Lung (tissue), 17 donors: ENCODE measurements at places on chromosomes 7 and 10.

DNA sequence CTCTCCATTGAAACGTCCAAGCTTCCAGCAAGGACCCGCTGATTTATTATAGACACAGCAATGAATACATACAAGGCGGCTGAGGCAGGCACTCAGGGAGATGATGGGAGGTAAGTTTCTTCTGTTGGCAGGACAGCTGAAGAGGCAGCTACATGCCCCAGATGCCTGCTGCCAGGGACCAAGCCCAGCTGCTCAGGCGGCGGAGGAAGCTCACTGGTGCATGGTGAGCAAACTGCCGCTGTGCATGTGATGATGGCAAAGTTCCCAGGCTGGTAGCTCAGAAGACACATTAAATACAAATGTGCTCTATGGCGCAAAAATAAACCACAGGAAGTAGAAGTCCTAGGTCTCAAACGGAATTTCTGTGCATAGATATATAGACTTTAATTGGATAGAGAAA is 2.3 kb downstream of the DNTT start:
- no peak overlapping the region for H3K4me3 ChIP-seq
- no peak overlapping the region for H3K27ac ChIP-seq
- no peaks in the 10 kb centered on the region for H3K27me3 ChIP-seq
- no peaks in the 10 kb centered on the region for H3K36me3 ChIP-seq
- DNase-seq: peak; percentile 47

DNA sequence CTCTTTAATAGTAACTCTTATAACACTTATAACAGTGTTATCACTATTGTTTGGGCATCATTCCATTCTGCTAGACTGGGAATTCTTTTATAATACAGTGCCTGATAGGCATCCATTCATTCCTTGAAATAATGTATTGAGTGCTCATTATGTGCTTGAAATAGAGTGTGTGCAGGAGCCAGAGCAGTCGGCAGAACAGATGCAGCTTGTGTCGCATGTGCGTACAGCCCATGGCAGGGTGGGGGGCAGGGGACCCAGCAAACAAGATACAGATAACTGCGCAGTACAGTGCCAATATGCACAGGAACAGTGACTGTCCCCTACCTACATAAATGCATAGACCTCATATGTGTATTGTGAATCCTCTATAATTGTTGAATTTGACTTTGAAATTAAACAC is 99.3 kb downstream of the KAT6B start:
- peaks cover 10% of the 10 kb centered on the region for H3K4me1 ChIP-seq
- H3K27me3 ChIP-seq: no peaks in the 10 kb centered on the region
- no peaks in the 10 kb centered on the region for H3K36me3 ChIP-seq
- H3K4me3 ChIP-seq: no peak overlapping the region
- H3K27ac ChIP-seq: no peak overlapping the region

DNA sequence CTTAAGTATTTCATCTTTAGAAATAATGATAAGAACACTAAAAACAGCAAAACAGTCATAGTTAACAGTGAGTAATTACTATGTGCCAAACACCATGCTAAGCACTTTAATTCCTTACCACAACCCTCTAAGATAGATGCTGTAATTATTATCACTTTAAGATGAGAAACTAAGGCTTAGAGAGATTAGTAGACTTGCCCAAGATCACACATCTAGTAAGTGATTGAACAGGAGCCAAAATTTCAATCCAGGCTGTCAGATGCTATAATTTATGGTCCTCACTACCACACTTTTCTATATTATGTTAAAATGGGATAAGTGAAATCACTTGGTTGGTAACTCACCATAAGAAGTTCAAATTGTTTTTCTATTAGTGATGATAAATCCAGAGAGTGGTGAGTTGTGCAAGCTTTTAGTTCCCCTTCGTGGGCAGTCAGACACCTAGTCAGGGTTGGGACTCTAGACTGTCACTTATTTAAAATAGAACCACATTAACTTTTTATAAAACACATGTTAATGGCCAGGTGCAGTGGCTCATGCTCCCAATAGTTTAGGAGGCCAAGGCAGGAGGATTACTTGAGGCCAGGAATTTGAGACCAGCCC is 85.9 kb upstream of the GATA3 start:
- no peak for DNase-seq
- peaks cover 11% of the 10 kb centered on the region for H3K36me3 ChIP-seq
- no peaks in the 10 kb centered on the region for H3K4me1 ChIP-seq
- no peak overlapping the region for H3K4me3 ChIP-seq
- no peaks in the 10 kb centered on the region for H3K27me3 ChIP-seq

DNA sequence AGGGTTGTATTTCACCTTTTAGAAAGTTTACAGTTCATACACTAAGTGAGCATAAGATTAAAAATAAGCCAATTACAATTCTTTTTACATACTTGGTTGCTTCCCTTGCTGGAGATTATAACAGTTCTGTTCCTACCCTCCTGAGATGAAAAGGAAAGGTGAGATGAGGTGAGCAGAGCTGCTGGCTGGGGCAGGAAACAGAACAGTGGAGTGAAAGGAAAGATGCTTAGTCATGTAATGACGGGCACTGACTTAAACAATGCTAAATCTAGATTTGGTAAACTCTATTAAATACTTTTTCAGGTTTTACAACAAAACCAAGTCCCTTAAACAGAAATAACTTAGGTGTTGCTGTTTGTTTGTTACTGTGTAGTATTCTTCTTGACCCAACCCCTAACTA is 19.9 kb upstream of the ZEB1 start:
- H3K27ac ChIP-seq: no peak overlapping the region
- no peaks in the 10 kb centered on the region for H3K27me3 ChIP-seq
- no peaks in the 10 kb centered on the region for H3K4me1 ChIP-seq
- H3K36me3 ChIP-seq: no peaks in the 10 kb centered on the region
- no peak for DNase-seq

- H3K27ac ChIP-seq: no peak overlapping the region
- H3K4me3 ChIP-seq: no peak overlapping the region
- peaks cover 3% of the 10 kb centered on the region for H3K4me1 ChIP-seq
- H3K36me3 ChIP-seq: peaks cover 6% of the 10 kb centered on the region
- H3K27me3 ChIP-seq: no peaks in the 10 kb centered on the region
Measured at GRCh38 chr7:13947535-13947934, 41.9 kb downstream of the ETV1 start.

GRCh38 chr10:110017907-110018306 is 10.1 kb downstream of the ADD3 start:
- H3K4me1 ChIP-seq: peaks cover 37% of the 10 kb centered on the region
- H3K27ac ChIP-seq: no peak overlapping the region
- DNase-seq: no peak
- H3K36me3 ChIP-seq: no peaks in the 10 kb centered on the region

GRCh38 chr10:9010931-9011670 is 956.6 kb downstream of the GATA3 start:
- H3K4me3 ChIP-seq: no peak overlapping the region
- H3K36me3 ChIP-seq: no peaks in the 10 kb centered on the region
- H3K27me3 ChIP-seq: no peaks in the 10 kb centered on the region
- H3K27ac ChIP-seq: no peak overlapping the region
- no peak for DNase-seq
- H3K4me1 ChIP-seq: no peaks in the 10 kb centered on the region

- H3K27ac ChIP-seq: no peak overlapping the region
- DNase-seq: peak; percentile 48
- no peaks in the 10 kb centered on the region for H3K27me3 ChIP-seq
Measured at GRCh38 chr7:115249080-115249479, 327.2 kb downstream of the MDFIC start.

GRCh38 chr10:82308641-82309040 is 433.6 kb downstream of the NRG3 start:
- no peaks in the 10 kb centered on the region for H3K36me3 ChIP-seq
- no peak overlapping the region for H3K4me3 ChIP-seq
- no peaks in the 10 kb centered on the region for H3K4me1 ChIP-seq
- no peaks in the 10 kb centered on the region for H3K27me3 ChIP-seq
- H3K27ac ChIP-seq: no peak overlapping the region
